Islet precursor cell (in vitro differentiated cells): ENCODE measurements at places on chromosomes 6 and 20.

DNA sequence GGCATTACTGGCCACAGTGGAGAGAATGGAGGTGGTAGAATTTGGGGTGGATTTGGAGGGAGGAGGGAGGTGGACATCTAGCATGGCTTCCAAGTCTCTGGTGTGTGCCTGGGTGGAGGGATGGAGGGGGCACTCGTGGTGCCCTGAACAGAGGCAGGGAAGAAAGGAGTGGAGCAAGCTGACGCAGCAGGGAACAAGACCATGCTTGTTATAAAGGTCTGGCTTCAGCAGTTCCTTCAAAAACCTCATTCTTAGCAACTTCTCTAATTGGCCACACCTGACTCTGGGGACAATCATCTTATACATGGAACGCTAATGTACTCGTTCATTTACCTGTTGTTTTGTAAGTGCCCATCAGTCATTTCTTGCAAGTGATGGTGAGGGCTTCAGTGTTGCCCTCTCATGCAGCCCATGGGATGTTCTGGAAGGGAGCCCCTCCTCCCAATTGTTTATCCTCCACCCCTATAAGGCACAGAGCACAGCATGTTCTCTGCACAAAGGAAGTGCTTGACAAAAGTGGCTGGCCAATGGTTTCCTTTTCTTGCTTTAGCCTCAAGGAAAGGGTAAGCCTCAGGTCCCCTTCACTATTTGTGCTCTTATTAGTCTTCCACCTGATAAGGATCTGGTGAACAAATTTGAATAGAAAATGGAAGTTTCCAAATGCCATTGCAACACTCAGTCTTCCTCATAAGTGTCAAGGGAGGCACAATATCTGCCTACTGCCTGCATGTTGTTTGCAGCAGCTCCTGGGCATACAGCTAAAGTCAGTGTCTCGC lies 39.3 kb downstream of the GFOD1 start:
- DNase-seq = no peak

- peak; percentile 93 for DNase-seq
Observed at GRCh38 chr6:118574051-118574865, 26.2 kb downstream of the PLN start.

- no peak for DNase-seq
Observed at GRCh38 chr20:43397147-43397546, 60.5 kb upstream of the SRSF6 start.

GRCh38 chr6:12051861-12052368 lies 39.8 kb downstream of the HIVEP1 start:
- no peak for DNase-seq

- DNase-seq = peak; percentile 43
Observed at GRCh38 chr6:35046103-35046502, 95.0 kb downstream of the TCP11 start.

DNA sequence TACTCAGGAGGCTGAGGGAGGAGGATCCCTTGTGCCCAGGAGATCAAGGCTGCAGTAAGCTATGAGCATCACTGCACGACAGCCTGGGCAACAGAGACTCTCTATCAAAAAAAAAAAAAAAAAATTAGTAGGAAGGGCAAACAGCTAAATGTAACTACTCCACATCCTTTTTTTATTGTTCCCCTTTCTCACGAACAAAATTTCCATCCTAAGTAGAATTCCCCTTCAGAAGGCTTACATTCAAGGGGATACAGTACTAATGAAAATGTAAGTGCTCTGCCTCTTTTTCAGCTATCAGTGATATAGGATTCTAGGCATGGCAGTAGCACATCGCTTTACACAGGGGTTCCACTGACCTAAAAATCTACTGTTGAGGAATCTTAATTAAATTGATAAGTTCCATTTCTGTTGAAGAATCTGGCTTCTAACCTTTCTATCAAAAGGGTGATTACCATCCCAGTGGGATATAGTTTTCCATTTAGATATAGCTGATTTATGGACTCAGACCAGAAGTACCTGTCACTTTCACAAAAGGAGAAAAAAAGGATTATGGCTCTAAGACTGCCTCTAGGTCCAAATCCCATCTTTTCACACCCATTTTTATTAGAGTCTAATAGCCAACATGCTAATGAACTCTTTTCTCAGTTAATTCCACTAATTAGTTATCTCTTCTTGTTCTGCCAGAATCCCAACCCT lies 2.6 kb downstream of the B4GALT5 start:
- DNase-seq = no peak

- DNase-seq = no peak
Observed at GRCh38 chr20:45945678-45946148, 11.2 kb downstream of the PCIF1 start.

DNA sequence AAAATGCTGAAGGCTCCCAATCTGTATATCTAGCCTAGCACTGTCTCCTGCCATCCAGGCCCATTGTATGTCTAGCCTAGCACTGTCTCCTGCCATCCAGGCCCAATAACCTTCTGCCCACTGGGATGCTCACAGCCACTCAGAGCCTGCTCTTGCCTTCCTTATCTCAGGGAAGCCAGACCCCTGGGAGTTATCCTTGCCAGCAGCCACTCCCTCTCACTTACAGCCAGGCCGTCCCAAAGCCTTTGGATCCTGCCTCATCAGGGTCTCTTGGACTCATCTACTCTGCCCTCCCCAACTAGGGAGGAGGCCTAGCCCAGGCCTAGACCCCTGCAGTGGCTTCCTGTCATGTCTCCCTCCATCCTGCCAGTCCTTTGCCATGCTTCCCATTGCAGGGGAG lies 37.3 kb downstream of the KIF3B start:
- no peak for DNase-seq

GRCh38 chr6:138397128-138398122 lies 6.6 kb upstream of the HEBP2 start:
- no peak for DNase-seq

- DNase-seq = peak; percentile 35
Observed at GRCh38 chr6:6678811-6679210, 90.3 kb downstream of the LY86 start.

DNA sequence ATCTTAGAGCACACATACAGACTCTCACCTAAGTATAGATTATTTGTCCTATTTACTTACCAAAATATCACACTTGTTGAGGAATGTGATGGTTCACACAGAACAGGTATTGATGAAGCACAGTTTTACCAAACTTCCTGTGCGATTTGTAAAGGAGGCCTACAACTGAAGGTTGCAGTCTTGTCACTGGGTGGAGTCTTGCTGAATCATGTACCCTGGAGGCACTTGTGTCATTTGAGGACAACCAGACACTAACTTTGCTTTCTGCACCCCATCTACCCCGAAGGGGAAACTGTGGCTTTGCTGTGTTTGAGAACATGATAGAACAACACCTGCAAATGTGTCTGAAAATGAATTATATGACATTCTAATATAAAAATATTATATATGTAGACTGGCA lies 32.4 kb upstream of the HINT3 start:
- peak; percentile 75 for DNase-seq

- DNase-seq = no peak
Observed at GRCh38 chr20:50995506-50995905, 27.4 kb downstream of the KCNG1 start.

GRCh38 chr20:61185841-61186601 lies 66.0 kb upstream of the CDH4 start:
- peak; percentile 83 for DNase-seq

DNA sequence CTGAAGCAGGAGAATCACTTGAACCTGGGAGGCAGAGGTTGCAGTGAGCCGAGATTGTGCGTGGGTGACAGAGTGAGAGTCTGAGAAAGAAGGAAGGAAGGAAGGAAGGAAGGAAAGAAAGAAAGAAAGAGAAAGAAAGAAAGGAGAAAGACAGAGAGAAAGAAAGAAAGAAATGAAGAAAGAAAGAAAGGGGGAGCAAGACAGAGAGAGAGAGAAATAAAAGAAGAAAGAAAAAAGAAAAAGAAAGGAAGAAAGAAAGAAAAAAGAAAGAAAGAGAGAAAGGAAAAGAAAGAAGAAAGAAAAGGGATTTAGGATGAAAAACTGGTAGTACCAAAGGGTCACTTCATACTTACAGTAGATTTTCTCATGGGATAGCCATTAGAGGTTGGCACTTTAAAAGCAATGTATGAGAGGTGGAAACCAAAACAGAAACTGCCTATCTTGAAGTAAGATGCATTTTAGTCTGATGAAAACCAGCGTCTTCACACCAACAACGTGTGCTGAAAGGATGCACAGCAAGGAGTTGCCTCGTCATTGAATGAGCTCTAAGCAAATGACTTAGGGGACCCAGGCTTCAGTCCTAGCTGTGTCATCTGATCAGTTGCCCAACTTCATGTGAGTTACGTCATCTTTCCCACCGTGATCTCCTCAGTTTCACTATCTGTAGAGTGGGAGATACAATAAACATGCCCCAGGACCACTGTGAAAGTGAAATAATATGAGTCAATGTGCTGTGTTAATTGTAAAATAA lies 133.9 kb upstream of the NEDD9 start:
- DNase-seq = no peak

DNA sequence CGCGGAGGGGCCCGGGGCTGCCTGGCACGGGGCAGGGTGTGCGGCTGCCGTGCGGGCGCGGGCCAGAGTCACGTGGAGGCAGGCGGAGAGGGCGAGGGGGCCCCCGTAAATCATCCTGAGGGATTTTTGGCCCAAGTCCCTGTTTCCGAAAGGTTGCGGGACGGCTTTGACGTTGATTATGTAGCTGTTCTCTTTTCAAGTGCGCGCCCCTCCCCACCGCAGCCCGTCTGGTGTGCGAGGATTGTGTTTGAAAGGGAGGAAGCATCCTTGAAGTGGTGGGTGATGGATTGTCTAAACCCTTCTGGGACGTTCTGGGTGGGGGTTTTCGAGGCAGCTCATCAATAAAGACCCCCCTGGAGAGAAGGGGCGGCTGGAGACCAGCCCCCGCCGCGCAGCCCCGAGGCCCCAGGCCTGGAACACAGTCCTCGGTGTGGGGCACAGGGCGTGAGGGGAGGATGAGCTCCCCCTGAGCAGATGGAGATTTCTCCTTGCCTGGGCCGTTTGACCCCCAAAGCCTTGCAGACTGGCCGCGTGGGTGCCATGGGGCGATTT lies 7.0 kb upstream of the FOXF2 start:
- DNase-seq = peak; percentile 45

GRCh38 chr6:424741-425417 lies 33.3 kb downstream of the IRF4 start:
- DNase-seq = no peak

- DNase-seq = no peak
Observed at GRCh38 chr6:55528624-55529023, 50.4 kb downstream of the HMGCLL1 start.

DNA sequence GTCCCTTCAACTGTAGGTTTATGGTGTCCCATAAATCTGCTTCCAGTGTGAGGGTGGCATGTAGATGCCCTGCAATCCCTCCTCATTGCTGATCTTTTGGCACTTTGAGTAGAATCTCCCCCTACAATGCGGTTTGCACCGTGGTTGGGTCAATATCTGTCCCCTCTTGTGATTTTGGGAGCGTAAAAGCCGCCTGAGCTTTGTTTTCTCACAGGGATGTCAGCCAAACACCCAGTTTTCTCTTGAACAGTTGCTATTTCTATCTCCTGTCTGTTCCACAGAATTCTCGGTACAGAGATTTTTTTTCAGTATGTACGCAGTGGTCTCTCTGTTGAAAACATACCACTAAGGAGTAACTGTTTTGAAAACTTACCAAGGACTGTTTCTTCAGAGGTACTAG lies 21.8 kb downstream of the CDS2 start:
- no peak for DNase-seq

DNA sequence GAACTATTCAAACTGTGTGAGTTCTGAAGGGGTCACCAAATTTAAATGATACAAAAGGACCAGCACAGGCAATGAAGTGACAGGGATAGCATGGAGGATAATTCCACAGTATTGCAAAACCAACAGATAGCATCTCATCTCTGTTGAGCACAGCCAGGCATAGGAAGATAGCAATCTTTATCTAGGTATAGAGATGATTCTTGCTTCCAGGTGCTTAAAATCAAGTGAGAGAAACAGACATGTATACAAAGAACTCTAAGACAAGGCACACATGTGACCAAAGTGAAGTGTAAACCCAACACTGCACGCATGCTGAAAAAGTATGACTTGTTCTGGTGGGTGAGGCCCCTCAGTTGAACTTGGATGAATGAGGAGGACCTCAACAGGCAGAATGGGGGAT lies 48.4 kb upstream of the ARMC2 start:
- DNase-seq = no peak

DNA sequence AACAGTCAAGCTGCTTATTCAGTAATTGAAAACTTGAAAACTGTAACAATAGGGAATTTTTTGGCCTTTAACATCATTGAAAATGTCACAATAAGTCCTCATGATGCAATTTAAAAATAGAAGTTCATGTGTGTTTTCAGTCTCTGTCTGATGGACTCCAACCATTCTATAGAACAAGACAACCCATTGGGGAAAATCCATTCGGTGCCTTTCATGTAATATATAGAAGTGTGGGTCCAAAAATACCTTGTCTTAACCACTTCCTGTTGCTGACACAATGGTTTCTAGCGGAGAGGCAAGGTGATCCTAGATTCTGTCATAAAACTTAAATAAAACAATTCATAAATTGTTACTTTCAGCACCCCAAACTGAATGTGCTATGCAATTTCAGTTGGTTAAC lies 1131.3 kb upstream of the MAP3K7 start:
- no peak for DNase-seq

GRCh38 chr20:2879146-2879545 lies 5.9 kb downstream of the PTPRA start:
- DNase-seq = no peak

- DNase-seq = no peak
Observed at GRCh38 chr20:43461894-43462659, 4.4 kb downstream of the SRSF6 start.

DNA sequence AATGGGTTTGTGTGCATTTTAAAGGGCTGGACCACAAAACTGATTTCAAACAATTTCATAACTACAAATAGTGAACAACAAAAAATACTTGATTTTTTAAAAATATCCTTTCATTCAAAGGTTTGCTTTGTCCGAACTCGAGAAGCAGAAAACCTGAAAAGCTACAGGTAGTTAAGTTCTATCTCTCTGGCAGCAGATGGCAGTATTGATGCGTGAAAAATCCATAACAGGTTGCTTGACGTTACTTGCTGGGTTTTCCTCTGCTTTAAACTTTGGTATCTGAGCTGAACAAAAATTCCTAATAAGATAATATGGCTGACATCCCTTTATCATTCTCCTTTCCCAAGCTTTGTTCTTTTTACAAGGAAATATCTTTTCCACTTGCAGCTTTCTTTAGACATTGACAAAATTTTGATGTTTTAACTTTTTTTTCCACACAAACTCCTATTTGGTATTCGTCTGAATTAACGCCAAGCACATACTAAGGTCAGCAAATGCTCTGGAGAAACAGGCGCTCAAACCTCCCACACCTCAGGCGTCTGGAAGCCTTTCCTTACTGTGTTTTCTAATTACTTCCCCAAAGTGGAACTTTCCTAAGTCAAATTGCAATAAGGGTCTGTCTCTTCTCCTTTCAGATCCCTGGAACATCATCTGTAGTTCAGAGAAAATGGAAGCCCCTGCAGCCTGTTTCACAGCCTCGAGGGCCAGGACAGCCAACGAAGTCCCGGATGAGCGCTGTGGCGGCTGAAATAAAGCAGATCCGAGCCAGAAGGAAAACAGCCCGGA lies 50.3 kb upstream of the GFRAL start:
- DNase-seq = peak; percentile 89

DNA sequence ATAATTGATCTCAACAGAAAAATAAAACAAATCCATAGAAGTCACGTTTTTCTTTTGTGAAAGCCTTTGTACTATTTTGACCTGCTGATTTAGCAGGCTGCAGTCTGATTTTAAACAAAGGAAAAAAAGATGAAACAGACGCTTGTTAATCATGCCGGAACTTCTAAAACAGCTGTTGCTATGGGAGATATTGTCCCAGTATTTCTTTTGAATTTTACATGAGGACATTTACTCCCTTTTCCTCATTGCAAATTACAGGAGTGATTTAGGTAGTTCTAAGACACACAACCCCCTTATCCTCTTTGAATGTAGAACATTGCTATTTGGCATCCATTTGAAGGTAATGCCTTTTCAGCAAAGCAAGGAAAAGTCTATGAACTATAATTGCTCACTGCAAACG lies 416.1 kb downstream of the BCKDHB start:
- DNase-seq = no peak
